Fibroblast of skin of left quadriceps (primary cell): ENCODE measurements at places on chromosomes 12 and 14.

DNA sequence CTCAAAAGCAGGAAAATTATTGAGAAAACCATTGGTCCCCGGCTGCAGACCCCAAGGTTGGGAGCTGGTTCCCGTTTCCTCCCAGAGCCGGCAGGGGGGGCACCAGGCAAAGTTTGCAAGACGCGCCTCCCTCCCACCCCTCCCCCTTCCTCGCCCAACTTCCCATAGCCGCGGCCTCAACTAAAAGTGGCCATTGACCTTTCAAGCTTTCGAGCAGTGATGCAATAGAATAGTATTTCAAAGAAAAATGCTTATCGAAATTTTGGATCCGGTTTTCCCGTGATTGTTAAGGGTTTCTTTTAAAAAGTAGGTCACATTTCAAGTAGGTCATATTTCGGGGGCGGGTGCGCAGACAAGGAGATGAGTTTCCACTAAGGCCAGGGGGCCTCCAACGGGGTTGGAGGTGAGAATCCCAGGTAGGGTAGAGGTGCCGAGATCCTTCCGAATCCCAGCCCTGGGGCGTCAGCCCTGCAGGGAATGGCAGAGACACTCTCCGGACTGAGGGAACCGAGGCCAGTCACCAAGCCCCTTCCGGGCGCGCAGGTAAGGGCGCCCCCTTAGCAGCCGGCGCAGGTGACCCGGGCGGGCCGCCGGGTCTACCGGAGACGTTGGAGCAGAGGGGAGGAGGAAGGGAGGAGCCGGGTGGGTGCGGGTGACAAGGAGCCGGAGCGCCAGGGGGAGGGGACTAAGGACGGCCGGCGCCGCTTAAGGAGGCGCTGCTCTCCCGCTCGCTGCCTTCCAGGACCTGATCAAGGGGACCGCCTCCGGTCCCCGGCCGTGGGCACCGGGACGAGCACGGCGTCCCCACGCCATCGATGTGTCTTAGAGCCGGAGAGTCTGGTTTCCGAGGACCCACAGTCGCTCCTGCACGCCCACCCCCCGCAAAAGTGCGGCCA is 2.6 kb upstream of the SOCS2 start:
- peak; percentile 57 for DNase-seq

DNA sequence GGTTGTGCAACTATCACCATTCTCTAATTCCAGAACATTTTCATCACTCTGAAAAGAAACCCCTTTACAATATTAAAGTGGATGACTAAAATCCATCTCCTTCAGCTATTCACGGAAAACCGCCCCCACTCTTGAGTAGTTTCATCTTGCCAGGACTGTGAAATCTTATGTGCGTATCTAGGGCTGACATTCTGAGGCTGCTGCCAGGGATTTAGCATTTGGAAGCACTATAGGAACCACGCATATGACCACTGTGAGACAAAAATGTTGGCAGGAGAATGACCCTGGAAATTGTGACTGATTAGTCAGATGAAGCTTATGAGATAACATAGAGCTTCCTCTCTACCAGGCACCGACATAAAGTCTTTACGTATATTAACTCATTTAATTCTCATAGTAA is 305.2 kb upstream of the PDE3A start:
- DNase-seq, result peak; percentile 50

DNA sequence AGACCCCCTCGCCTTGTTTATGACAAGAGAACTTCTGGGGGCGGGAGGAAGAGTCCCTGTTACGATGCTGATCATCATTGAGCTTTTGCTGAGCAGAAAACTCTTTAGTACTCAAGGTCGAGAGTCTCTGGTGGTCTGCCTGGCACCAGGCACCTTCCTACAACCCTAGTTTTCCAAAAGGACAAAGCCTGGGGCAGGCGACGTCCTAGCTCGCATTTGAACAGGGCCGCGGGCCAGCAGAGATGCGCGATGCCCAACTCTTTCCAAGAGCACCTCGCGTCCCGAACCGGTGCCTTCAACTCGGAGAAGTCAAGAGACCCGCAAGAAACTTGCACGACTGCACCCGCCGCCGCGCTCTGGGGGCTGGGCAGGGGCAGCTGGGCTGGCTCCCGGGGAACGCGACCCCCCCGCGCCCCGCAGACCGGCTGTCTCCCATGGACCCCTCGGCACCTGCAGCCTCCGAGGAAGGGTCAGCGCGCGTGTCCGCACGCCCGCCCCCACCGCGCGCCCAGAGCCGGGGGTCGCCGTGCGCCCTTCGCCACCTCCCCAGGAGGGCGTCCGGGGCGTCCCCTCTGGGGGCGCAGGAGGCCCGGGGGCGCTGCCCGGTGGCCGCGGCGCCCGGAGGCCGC is 377 bp upstream of the BCL7A start:
- DNase-seq, result no peak

- DNase-seq, result no peak
These were observed 234.0 kb downstream of the SYT1 start for GRCh38 chr12:79098530-79098929.

GRCh38 chr14:53152887-53153701 is at the start of gene DDHD1:
Gene DDHD1 (minus strand): TSS chr14:53153323. CDS start chr14:53153098, 225 bp downstream.
- peak; percentile 28 for DNase-seq

- no peak for DNase-seq
These were observed 692 bp downstream of the MYG1 start for GRCh38 chr12:53300187-53300586.
